ENCODE measurements at places on chromosomes 2 and 18. TPM values are rescaled to one million over a fixed set of nuclear protein-coding genes. Genes with fewer than 3 reads are reported as not detected.

The KIF1A gene
- 0.57 TPM for total RNA-seq

GRCh38 chr2:212242724-212243123, 295.9 kb downstream of the ERBB4 start:
- no peak for DNase-seq

GRCh38 chr2:213669657-213670056, 385.4 kb downstream of the SPAG16 start:
- no peak for DNase-seq

- no peak for DNase-seq
Measured at GRCh38 chr18:23351521-23351920, 101.6 kb upstream of the RIOK3 start.

DNA sequence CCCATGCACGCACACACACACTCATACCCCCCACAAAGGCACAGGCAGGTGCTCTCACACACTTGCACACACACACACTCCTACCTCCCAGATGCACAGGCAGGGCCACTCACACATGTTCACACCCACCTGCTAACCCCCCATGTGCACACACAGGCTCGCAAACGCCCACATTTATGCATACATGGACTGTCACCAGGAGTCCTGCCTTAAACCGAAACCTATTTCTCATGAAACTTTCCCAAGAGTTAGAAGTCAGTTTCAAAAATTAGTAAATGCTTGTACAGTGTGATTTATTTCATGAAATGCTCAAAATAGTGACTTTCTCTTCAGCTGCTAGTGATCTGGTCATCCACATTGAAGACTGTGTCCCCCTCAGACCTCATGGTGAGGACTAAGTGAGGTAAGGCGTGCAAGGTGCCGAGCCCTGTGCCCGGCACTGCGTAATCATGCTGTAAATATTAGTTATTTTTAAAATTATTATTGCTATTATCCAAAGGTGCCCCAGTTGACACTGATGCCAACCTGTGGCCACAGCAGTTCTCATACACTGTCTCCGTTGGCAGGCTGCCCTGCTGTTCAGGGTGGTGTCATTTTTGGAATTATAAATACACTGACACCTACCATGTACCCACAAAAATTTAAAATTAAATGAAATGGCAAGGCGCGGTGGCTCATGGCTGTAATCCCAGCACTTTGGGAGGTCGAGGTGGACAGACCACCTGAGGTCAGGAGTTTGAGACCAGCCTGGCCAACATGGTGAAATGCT, 12.4 kb downstream of the CNNM4 start:
- no peak for DNase-seq

GRCh38 chr2:220811952-220812570, 760.0 kb downstream of the EPHA4 start:
- no peak for DNase-seq

The RAB27B gene
- total RNA-seq, result 1.2 TPM

DNA sequence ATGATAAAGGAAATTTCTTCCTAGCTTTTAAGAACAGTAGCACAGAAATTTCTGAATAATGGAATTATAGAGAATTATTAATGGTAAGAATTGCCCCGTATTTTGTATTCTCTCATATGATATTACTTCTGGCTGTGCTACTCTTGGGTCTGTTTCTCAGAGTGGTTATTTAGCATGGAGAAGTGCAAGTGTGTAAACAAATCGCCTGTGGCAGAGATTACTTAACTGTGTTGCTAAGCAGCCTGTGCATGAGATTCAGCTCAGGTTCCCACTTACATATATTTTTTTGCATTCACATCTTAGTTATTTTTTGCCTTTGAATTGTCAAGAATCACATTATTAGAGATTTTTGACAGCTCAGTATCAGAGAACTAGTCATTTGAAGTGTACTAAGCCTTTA, 80.1 kb upstream of the NFATC1 start:
- DNase-seq, result no peak

The LAMA1 gene
- 1.8 TPM for total RNA-seq

DNA sequence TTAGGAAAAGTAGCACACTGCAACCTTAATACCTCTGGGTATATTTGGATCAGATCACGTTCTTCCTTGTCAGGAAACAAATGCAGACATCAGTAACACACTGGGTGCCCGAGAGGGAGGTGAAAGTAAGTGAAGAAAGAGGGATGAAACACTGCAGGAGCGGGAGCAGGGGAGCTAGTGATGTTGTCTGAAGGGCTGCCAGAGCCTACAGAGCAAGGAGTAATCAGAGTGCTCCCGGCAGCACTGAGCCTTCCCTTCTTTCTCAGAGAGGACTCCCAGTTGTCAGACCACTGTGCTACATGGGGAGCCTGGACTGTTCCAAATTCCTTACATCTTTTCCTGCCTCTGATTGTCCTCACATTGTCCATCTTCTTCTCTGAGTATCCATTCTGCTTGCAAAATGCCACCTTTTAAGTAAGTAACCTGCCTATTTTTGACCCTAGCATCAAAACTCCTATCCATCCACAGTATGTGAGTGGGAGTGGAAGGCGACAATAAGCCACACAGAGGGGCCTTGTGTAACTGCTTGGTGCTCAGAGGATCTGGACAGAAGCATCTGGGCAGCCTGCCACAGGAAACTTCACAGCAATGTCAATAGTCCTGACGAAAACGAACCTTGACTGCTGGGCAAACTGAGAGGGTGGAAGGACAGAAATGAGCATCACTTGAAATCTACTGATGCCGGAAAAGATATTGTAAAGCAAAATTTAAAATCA, 10.8 kb upstream of the NAB1 start:
- DNase-seq, result no peak

DNA sequence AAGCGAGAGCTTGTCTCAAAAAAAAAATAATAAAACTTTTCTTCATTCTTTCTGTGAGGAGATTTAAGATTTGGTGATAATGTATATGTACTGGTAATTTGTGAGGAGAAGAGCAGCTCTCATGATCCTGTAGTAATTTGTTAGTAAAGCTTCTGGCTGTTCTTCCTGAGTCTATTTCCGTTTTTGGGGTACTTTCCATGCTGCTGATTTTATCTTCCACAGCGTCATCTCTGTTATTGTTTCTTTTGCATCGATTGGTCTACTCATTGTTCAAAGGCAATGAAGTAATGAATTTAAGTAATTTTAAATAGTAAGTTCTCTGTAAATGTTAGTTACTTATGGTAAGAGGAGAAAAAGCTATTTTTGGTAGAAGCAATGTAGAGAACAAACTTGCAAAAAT, 12.0 kb downstream of the NDUFAF7 start:
- no peak for DNase-seq

The KLHL30 gene
- total RNA-seq, result 9.6 TPM

DNA sequence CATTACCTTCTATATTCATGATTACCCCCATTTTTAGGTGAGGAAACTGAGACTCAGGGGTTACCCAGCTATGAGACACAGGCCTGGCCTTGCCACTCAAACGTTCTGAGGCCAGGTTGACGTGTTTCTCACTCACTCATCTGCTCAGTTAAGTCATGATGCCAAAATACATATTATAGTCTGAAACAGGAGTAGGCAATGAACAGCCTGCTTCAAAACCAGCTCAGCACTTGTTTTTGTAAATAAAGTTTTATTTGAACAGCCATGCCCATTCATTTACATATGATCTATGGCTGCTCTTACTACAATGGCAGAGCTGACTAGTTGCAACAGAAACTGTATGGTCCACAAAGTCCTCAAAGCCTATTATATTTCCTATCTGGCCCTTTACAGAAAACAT, 74.1 kb upstream of the SMAD2 start:
- DNase-seq, result no peak

The SLC4A3 gene
- total RNA-seq, result 10.1 TPM

The GPR17 gene
- total RNA-seq, result 0.10 TPM

The ARHGAP25 gene
- 10.7 TPM for total RNA-seq

- DNase-seq, result no peak
Measured at GRCh38 chr2:101609433-101609832, 88.1 kb upstream of the MAP4K4 start.

DNA sequence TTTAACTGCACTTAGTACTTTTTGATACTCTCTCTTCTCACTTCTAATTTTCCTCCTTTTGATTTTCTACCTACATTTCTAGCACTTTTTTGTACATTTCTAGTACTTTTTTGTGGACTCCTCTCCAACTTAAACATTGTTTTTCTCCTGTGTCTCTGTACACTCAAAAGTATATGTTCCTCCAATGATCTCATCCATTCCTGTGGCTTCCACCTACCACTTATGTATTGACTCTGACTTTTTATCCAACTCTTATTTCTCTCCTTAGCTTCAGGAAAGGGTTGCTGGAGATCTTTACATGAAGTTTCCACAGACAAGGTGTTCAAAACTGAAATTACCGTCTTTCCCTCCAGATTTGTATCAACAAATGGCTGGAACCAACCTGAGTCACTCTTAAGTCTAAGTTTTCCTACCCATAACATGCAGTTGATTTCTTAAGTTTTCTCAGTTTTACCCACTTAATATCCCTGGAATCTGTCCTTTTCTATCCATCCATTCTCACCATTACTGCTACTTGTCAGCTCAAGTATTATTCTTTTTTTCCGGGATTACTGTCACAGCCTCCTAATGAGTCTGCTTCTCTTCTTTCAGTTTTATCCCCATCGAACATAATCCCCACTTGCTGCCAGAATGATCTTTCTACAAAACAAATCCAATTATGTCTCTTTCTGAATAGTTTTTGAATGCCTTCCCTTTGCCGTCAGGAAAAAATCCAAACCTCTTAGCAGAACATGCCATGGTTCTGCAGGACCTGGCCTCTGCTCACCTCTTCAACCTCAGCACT, 22.6 kb upstream of the PELI1 start:
- no peak for DNase-seq

The COL4A3 gene
- 0.42 TPM for total RNA-seq

- DNase-seq, result no peak
Measured at GRCh38 chr2:30493440-30493839, 46.4 kb downstream of the LCLAT1 start.

- no peak for DNase-seq
Measured at GRCh38 chr2:127735537-127736399, 34.5 kb downstream of the SFT2D3 start.

- no peak for DNase-seq
Measured at GRCh38 chr2:182868054-182868796, 1.8 kb upstream of the FRZB start.

- DNase-seq, result no peak
Measured at GRCh38 chr2:160494201-160494644, 616 bp upstream of the RBMS1 start.

The SPP2 gene
- not detected for total RNA-seq

DNA sequence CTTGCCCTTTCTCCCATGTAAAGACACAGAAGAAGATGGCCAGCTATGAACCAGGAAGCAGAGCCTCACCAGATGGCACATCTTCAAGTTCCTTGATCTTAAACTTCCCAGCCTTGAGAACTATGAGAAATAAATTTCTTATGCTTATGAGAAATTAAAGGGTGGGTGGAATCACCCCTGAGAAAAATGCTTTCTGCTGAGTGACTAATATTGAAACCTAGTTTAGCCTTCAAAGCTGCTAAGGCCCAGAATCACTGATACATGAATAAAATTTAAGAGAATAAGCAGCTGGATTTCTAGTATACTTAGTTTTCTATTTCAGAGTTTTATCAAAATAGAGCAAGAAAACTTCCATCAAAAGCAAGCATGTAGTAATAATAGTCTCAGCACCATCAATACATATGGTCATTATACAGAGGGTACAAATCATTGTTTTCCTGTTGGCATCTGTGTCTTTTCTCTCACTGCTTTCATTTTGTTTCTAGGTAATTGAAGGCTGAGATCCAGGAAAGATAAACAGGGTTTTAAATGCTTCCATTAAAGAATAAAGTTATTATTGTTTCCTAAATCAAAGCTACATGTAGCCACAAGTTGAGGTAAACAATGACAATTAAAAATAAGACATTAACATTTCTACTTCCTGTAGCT, 53.3 kb upstream of the COL5A2 start:
- DNase-seq, result no peak

GRCh38 chr2:37325625-37326071, 1.0 kb upstream of the PRKD3 start:
- no peak for DNase-seq

DNA sequence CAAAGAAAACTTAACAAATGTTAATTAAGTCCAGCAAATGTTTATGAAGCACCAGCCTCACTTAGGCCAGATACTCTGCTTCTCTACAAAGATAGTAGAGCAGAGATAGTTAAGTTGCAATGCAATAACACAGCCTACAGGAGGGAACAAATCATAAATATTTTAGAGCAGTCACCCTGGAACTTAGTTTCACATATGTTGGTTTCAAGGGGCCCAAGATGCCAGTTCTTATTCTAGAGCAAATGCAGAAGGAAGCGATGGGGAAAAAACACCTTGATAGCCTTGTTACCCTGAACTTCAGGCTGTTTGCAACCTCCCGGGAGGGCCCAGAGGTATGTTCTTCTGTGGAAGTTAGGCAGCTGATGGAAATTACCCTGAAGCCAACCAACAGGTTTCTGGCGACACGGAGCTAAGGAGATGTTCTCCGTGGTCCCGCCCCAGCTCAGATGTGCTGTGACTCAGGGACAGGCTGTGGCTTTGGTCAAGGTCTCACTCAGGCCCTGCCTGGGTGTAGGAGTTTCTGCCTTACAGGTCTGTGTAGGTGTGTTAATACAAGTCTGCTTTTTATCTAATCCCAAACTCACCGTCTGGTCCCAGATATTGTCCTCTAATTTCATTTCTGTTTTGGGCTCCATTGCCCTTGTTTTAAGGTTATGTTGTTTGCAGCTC, 3.8 kb downstream of the CTIF start:
- DNase-seq, result no peak

DNA sequence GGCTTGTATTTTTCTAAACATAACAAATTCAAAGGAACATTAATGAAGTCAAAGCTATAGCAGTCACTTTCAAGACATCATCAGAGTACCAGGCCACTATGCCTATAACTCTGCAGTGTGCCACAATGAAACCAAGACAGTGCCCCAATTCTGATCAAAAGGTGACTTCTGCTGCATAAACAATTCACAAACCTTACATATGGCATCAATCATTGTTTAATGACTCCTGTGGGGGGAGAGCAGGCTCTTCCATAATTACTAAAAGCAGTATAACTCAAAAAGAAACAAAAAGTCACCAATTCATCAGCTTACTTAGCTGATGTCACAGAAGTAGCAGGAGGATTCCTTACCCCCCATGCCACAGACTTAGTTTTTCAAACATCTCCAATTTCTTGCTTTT, 15.5 kb downstream of the LPIN2 start:
- DNase-seq, result no peak

DNA sequence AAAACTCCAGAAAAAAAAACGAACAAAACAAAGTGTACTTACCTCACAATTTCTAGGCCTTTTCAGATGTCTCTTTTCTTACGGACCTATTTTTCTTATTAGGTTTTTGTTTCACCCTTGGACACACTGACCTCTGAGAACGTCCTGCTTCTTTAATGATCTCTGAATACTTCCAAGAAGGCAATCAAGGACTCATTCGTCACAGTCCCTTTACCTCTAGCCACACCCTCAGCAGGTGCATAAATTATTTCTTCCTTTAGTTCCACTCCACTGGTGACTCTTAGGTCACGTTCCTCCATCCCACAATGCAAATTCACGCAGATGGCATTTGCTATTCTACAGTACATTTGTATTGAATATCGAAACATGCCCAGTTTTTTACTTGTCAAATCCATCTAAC, 21.9 kb downstream of the PELI1 start:
- DNase-seq, result no peak

DNA sequence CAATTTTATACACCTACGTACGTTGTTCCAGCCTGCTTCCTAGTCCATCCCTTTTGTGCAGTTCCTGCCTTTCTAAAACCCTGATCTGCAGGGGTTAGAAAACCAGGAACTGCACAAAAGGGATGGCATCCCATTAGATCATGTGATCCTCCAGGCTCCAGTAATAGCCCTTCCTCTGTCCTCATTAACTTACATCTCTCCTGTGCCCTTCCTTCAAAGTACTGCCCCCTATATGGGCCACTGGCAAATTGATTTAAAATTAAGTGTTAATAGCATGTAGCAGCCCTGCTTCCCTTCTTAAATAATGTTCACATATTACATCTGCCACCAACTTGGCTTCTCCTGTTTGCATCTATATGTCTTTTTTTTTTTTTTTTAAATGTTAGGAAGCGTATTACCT, 61.3 kb upstream of the NXPH2 start:
- DNase-seq, result no peak
